ENCODE measurements at places on chromosomes 4 and X. TPM values are rescaled to one million over a fixed set of nuclear protein-coding genes. Genes with fewer than 3 reads are reported as not detected.
A peak's percentile ranks its signal among the peaks of the same experiment; 100 is the strongest.

DNA sequence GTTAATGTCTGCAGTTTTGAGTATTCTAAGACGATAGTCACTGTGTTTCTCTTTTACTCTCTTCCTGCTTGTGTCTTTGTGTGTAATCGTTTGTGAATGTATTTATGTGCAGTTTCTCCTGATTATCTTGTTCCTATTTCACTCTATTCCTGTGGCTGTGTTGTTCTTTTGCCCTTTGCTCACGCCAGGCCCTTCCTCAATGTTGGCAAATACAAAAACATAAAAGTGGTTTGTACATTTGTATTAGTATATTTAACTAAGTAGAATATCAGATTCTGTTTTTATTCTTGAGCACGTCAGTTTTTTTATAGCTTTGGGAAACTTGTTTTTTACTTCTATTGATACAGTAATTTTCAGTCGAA is 107.6 kb upstream of the BMPR1B start:
- H3K27ac ChIP-seq, result no peak overlapping the region
- H3K27me3 ChIP-seq, result no peaks in the 10 kb centered on the region
- DNase-seq, result no peak
- no peaks in the 10 kb centered on the region for H3K4me1 ChIP-seq
- no peak overlapping the region for H3K4me3 ChIP-seq

PLAC1 gene
- 0.51 TPM for total RNA-seq

DNA sequence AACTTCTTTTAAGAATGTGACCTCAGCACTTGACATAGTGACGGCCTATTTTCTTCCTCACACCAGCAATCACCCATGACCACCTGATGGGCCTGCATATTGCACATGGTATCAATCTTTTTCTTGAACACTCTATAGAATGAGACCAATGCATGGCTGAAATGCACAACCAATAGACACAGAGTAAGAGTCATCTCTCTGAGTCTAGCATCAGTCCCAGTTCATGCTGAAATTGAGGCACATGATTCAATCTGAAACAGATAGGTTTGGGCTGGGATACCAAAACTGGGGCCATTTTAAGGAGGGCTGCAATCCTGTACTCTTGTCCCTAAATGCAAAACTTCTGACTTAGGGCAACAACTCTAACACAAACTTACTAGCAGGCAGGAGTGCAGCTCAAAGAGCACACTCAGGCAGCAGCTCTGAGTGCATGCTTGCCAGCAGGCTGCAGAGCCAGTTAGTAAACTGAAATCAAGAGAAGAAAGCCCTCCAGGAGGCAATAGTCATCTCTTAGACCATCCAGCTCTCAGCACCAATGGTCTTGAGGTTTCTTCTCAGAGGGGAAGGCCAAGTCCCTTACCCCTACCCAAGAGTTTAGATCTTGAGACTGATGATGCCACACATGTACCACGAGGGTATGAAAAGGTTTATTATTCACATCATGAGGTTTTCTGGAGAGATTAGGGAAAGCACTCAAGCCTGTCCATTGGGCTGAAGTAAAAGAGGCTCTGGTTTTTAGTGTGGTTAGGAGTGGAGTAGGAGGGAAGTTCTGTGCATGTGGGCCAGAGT is 24.7 kb upstream of the GPR101 start:
- H3K4me1 ChIP-seq, result no peaks in the 10 kb centered on the region
- no peak overlapping the region for H3K4me3 ChIP-seq
- peaks cover 13% of the 10 kb centered on the region for H3K27me3 ChIP-seq
- H3K27ac ChIP-seq, result no peak overlapping the region
- DNase-seq, result no peak
- no peaks in the 10 kb centered on the region for H3K36me3 ChIP-seq

GRCh38 chr4:100816436-100817045 is 298.7 kb upstream of the EMCN start:
- no peaks in the 10 kb centered on the region for H3K27me3 ChIP-seq
- H3K4me1 ChIP-seq, result no peaks in the 10 kb centered on the region
- no peaks in the 10 kb centered on the region for H3K36me3 ChIP-seq
- no peak overlapping the region for H3K27ac ChIP-seq
- DNase-seq, result no peak

GRCh38 chrX:113473418-113473817 is 632.8 kb upstream of the AMOT start:
- no peak for DNase-seq
- H3K4me3 ChIP-seq, result no peak overlapping the region
- H3K27ac ChIP-seq, result no peak overlapping the region
- H3K36me3 ChIP-seq, result no peaks in the 10 kb centered on the region

PRPS1 gene
- total RNA-seq, result 152 TPM

GRCh38 chrX:40147126-40147952 is 49.6 kb upstream of the BCOR start:
- no peak overlapping the region for H3K4me3 ChIP-seq
- peaks cover 8% of the 10 kb centered on the region for H3K4me1 ChIP-seq
- no peaks in the 10 kb centered on the region for H3K36me3 ChIP-seq
- no peak for DNase-seq
- no peak overlapping the region for H3K27ac ChIP-seq

- H3K27me3 ChIP-seq, result no peaks in the 10 kb centered on the region
- H3K4me3 ChIP-seq, result no peak overlapping the region
- DNase-seq, result no peak
- no peaks in the 10 kb centered on the region for H3K36me3 ChIP-seq
- no peak overlapping the region for H3K27ac ChIP-seq
Measured at GRCh38 chr4:123816462-123816861, 419.9 kb downstream of the SPRY1 start.

GRCh38 chr4:64200001-64200555 is 209.2 kb downstream of the TECRL start:
- H3K36me3 ChIP-seq, result no peaks in the 10 kb centered on the region
- H3K4me1 ChIP-seq, result no peaks in the 10 kb centered on the region
- DNase-seq, result no peak

DNA sequence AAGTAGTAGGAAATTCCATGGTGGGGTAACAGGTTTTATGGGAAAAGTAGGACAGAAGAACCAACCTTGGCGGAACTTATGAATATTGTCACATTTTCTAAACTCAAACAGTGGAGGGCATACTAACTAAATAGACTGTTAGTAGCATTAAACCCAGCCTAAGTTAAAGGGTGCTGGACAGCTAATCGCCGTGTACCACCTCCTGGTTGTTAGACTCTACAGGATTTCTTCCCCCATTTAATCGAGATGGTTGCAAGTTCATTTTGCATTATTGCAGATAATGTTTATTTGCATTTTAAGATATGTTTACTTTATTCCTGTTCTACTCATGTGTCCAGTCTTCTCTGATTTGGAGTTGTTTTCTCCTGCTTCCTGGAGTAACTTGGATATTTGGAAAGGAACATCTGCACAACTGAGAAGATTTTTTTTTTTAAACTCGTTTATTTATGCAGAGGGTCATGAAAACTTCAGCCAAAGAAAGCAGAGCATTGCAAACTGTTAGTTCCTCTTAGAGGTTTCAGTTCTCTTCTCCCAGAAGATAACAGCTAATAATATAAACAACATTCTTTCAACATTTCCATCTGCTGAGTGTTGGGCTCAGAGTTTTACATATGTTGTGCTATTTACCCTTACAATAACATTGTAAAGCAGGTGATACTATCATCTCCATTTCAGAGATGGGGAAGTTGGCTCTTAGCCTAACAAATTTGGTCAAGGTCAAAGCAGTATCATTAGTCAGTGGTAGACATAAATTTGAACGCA is 51.5 kb upstream of the TBC1D9 start:
- no peaks in the 10 kb centered on the region for H3K36me3 ChIP-seq
- H3K27ac ChIP-seq, result no peak overlapping the region
- no peaks in the 10 kb centered on the region for H3K4me1 ChIP-seq
- no peak overlapping the region for H3K4me3 ChIP-seq

- H3K4me3 ChIP-seq, result no peak overlapping the region
- no peaks in the 10 kb centered on the region for H3K4me1 ChIP-seq
- DNase-seq, result no peak
- H3K27ac ChIP-seq, result no peak overlapping the region
- H3K36me3 ChIP-seq, result no peaks in the 10 kb centered on the region
Measured at GRCh38 chr4:165726831-165727230, 146.2 kb upstream of the TLL1 start.

DNA sequence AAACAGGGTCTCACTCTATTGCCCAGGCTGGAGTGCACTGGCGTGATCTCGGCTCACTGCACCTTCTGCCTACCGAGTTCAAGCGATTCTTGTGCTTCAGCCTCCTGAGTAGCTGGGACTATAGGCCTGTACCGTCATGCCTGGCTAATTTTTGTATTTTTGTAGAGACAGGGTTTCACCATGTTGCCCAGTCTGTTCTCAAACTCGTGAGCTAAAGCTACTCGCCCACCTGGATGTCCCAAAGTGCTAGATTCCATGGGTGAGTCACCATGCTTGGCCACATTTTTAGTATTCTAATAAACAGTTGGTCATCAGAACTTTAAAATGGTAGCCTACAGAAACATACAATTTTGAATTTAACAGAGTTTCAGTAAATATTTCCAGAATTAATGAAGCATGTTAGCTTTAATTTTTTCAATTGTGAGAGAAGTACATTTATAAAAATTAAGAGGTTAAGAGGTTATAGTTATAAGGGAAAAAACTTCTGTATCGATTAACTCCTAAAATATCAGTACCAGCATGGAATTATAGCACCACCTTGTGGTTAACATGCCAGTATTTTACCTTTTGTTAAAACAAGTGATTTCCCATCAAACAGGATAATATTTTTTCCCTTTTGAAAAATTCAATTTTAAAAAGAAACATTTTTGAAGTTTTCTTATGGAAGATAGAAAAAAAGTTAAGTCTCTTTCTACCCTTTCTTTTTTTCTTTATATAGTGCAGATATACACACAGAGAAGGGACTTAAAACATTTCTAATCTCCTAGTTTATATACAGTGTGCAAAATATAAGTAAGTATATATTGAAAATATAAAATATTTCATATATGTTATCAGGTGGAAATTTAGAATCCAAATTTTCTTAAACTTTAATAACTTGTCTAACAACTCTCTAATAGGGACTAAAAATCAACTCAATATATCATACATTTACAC is 35.4 kb downstream of the CEP44 start:
- no peaks in the 10 kb centered on the region for H3K27me3 ChIP-seq
- DNase-seq, result peak; percentile 10
- no peaks in the 10 kb centered on the region for H3K4me1 ChIP-seq
